ENCODE measurements at places on chromosomes 5 and 9. TPM values are rescaled to one million over a fixed set of nuclear protein-coding genes. Genes with fewer than 3 reads are reported as not detected.

Gene TMC1
- 0.15 TPM for total RNA-seq

Gene EQTN
- not detected for total RNA-seq

Gene C5orf58
- total RNA-seq, result not detected

Gene ARL15
- total RNA-seq, result 21.9 TPM

Gene PCDHGA2
- 1.2 TPM for total RNA-seq

Gene CLIC3
- 1.9 TPM for total RNA-seq

Gene TMEFF1
- total RNA-seq, result 4.3 TPM

Gene PRDM9
- not detected for total RNA-seq

Data from renal cortical epithelial cell (primary cell).